SHP77 treated with DMSO at 0.1 percent for 48 hours (cell line): ENCODE measurements at places on chromosomes 13 and 19.

GRCh38 chr13:99381766-99382165, 74.6 kb upstream of the GPR183 start:
- DNase-seq: no peak

- no peak for DNase-seq
These were observed 112.3 kb downstream of the GPC6 start for GRCh38 chr13:93338906-93339305.

- no peak for DNase-seq
These were observed 11.1 kb downstream of the CBARP start for GRCh38 chr19:1226522-1227303.

DNA sequence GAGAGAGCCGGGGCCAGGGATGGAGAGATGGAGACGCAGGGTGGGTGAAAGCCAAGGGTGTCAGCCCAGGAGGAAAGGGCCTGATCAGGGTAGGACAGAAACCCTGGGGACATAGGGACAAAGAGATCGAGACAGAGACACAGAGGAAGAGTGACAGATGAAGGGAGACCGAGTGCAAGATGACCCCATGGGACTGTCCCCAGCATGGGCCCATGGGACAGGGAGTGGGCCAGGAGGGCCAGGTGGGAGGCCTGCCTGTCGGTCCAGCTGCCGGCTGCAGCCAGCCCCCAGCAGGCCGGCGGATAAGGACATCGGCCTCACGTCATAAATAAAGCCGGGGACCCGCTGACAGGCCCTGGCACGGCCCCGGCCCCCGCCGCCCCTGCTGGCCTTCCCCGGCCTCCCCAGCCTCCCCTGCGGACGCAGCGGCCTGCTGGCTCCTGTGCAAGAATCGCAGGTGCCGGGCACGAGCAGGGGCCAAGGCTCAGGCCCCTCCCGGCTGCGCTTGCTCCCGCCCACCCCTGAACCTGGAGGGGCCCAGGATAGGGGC, 6.3 kb downstream of the REX1BD start:
- DNase-seq: peak; percentile 23

DNA sequence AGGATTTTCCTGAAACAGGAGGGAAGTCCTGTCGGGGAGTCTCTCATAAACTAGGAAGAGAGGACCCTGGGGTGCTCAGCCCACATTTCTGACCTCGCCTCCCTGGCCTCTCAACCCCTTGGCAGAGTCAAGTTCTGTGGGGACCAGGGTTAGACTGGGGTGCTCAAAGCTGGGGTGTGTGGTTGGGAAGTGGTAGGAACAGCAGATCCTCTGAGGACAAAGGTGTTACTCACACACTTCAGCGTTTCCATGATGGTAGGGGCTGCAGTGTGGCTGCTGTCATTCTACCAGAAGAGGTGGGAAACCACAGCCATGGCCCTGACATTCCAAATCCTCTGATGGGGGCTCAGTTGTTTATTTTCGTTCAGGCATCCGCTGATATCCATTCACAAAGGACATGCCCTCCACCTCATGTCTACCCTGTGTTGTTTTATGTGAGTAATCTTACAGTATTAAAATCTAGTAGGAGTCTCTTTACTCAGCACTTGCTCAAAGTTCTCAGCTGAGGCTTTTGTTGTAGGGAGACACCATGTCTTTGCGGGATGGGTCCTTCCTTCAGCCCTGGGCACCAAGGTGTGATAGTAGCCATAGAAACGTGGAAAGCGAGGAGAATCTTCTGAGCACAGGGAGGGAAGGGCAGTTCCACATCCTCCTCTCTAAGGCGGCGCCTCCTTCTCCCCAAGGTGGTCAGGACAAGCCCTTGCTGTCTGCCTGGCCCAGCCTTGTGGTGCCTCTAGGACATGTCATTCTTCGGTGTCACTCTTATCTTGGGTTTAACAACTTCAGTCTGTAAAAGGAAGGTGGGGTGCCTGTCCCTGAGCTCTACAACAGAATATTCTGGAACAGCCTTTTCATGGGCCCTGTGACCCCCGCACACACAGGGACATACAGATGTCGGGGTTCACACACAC, 1.5 kb downstream of the KIR2DL3 start:
- no peak for DNase-seq

DNA sequence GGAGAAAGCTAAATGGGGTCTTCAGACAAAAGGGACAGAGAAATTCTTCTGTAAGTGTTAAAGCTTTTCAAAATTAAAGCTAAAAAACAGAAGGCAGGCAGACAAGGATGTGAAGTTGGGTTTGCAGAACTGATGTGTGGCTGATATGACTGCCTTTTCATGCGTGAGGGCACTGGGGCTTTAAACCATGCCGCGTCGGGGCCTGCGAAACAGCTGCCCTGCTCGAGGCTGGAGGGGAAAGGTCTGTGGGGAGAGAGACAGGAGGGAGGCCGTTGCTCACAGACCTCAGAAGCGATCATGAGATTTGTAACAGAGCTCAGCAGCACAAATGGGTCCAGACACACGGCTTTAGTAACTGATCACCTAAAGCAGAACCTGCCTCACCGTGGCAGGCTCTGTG, 23.5 kb downstream of the CAPS start:
- no peak for DNase-seq

DNA sequence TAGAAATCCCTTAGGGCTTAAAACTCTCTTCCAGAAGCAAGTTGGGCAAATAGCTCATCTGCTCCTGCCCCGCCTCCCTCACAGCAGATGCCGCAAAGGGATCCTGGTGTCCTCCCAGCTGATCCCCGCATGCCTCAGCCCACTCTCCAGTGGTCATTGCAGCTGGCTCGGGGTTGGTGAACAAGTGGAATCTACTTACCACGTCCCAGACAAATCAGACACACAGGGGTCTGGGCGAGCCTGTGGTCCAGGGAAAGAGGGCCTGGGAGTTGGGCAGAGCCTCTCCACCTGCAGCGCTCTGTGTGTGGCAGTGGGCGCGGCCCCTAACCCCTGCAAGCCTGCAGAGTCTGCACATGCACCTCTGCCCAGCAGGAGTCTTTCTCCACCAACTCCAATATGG, 10.8 kb upstream of the C19orf33 start:
- DNase-seq: no peak

- DNase-seq: no peak
These were observed 12.9 kb downstream of the NOVA2 start for GRCh38 chr19:45960595-45961235.

GRCh38 chr13:31105020-31105795, 56.5 kb downstream of the HSPH1 start:
- no peak for DNase-seq

DNA sequence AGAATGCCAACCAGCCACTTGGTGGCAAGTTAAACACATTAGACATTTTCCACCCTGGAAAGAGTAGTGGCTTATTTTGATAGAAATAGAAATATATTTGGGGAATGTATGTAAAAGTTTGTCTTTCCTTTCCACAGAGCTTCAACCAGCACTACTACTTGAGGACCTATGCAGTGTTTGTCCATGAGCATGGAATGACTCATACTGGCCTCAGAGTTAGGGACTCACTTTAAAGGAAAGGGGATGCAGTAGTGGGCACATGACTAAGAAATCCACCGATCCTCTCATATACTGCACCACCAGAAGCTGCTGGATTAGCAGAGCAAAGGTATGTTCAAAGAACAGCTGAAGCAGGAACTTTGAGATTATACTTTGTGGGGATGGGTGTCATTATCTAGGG, 62.6 kb downstream of the LACC1 start:
- no peak for DNase-seq

DNA sequence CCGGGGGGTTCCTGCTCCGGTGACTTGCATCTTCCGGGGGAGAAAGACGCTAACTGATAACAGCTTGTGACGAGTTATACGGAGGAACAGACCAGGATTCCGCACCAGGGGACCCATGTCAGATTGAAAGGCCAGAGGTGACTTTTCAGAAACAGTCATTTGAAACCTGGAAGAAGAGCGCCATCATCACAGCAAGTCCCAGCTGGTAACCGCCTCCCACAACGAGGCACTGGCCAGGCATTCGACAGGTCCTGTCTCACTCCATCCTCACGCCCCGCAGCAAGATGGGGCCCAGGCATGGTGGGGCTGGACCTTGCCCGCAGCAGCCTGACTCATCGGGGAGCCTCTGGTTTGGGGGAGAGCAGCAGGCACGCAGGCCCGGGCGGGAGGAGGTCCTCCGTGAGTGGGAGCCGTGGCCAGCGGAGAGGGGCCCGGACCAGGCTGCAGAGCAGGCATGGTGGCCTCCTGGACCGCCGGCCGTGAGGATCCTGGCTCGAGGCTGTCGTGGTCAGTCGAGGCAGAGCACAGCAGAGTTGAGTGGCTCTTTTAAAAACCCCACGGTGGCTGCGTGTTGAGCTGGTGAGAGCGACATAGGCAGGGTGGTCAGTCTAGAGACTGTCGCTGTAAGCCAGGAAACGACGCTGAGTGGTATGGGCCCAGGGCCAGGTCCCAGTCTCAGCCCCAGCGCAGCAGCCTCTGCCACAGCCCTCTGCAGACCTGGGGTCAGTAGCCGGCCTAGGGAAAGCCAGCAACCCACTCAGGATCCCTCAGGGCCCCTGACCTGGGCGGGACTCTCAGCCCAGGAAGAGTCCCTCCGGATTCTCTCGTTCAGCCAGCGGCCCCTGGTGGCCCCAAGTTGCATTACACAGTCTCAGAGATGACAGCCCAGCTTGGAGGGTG, 94.9 kb upstream of the MCF2L start:
- DNase-seq: peak; percentile 13

GRCh38 chr19:55678121-55678671, 3.2 kb downstream of the EPN1 start:
- no peak for DNase-seq

DNA sequence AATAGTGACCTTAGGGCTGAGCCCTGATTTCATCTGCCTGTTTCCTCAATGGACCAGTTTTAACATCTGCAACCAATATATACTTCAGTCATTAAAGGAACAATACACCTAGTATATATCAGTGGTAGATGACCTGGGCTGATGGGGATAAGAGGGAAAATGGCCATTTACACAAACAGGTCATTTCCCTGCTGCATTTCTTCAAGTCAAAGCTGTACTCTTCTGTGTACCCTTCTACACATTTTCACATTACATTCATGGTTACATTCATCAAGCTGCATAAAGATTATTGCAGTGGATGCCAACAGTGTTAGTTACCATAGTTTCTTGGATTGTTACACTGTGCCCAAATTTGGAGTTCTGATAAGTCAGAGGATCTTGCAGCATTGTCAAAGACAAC, 81.2 kb upstream of the RAP2A start:
- DNase-seq: no peak

- no peak for DNase-seq
These were observed 172.9 kb downstream of the UGGT2 start for GRCh38 chr13:95880331-95880730.

DNA sequence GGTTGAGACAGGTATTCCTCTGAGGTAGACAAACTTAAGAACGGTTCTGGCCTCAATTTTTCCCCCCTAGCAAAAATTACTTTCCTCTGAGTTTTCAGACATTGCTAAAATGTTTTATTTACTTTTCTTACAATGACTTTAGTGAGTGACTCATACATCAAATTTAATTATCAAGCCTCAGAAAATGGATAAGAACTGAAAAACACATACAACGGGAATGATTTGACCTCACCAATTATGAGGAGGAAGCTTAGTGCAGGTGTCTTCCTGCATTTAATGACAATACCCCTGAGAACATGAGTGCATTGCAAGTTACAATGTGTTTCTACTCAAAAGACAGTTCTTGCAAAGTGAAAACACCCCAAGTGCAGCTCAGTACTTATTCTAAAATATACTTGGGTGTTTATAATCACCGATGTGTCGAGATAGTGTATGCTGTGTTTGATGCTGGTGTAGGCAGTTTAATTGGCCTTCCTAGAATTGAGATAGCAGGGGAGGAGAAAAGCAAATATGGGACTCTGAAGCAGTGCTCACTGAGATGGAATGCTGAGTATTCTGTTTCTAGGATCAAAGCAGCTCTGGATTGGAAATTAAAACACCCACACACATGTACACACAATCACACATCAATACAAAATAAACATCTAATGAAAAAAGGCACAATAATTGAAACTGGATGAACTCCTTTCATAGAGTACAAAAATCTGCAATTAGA, 189.5 kb upstream of the SLC10A2 start:
- DNase-seq: no peak
